ENCODE measurements at places on chromosomes 13 and 19.

- peak; percentile 74 for DNase-seq
These were observed 480.2 kb upstream of the MIR17HG start for GRCh38 chr13:90867336-90867683.

DNA sequence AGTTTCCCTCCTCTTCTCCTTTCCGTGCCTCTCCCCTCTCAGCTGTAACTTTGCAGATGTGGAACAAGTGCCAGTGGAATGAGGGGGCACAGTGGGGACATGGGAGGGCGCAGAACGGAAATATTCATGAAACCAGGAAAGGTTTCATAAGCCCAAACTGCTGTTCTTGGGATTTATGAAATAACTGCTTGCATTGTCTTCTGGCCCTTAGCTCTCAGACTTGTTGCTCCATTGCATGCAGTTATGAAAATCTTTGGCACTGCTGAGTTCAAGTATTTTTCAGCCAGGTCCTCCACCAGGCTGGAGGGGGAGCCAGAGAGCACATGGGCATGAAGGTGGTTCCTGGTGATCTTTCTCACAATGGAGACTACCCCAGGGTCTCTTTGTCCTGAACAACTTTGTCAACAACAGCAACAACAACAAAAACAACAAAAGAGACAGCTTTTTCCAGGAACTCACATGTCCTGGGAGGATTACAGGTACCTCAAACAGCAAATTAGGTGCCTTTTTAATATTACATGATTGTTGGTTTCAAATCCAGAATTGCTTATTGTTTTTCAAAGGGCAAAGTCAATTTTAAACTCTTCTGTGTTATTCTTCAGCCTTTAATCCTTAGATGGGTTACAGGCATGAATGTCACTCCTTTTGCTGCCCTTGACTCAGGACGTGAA lies 1.5 kb downstream of the RGCC start:
- DNase-seq: peak; percentile 26

DNA sequence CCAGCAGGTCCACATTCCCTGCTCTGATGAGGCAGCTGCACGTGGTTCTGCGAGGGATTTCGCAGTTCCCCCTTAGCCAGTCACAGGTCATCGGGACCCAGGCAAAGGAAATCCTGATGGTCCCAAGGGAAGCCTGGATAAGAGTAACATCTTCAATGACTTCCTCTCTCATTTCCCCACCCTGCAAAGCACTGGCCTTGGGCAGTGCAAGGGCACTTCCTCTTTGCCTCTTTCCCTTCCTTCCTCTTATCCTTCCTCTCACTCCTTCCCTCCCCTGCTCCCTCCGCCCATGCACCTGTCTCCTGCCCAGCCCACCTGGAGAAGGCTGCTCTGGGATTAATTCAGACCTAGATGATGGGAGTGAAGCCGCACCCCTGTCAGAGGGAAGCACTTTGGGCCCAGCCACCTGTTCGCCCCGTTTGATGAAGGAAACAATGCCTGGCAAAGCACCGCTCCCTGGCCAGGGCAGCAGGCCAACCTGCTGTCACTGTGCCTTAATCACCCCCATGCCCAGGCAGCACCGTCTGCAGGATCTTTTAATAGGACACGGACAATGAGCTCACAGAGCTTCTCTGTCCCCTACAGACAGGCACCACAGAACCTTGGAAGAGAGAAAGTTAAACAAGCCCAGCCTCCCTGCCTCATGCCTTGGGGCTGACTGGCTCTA lies 113.5 kb upstream of the PABPC3 start:
- no peak for DNase-seq

- no peak for DNase-seq
These were observed 258.3 kb downstream of the ZNF536 start for GRCh38 chr19:30630289-30631032.
